CD4-positive, alpha-beta T cell treated with Interleukin-15 for 1 hour (primary cell): ENCODE measurements at places on chromosomes 3 and 15.

DNA sequence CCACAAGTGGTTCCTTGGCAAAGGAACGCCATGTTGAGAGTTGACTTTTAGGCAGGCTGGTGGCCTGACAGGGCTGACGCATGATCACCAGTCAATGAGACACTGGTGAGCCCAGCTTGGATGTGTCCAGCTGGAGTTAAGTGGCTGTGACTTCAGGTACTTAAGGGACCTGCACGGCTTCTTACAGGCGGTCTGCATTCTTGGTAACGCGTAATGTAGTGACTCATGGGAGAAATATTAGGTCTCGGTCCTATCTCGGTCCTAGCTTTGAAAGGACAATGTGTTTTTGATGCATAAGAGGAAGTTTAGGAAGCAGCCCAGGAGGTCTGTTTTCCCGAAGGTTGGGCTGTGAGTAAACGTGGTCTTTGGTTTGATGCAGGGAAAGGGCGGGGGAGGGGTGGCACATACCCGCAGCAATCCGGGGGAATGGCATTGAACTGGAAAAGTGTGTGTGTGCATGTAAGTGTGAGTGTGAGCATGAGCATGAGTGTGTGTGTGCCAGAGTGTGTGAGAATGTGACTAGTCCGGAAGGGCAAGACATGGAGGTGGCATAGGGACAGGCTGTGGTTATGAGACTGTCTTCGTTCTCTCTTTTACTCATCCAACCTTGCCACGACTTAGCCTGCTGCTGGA lies 55.3 kb downstream of the FAM43A start:
- DNase-seq = no peak

DNA sequence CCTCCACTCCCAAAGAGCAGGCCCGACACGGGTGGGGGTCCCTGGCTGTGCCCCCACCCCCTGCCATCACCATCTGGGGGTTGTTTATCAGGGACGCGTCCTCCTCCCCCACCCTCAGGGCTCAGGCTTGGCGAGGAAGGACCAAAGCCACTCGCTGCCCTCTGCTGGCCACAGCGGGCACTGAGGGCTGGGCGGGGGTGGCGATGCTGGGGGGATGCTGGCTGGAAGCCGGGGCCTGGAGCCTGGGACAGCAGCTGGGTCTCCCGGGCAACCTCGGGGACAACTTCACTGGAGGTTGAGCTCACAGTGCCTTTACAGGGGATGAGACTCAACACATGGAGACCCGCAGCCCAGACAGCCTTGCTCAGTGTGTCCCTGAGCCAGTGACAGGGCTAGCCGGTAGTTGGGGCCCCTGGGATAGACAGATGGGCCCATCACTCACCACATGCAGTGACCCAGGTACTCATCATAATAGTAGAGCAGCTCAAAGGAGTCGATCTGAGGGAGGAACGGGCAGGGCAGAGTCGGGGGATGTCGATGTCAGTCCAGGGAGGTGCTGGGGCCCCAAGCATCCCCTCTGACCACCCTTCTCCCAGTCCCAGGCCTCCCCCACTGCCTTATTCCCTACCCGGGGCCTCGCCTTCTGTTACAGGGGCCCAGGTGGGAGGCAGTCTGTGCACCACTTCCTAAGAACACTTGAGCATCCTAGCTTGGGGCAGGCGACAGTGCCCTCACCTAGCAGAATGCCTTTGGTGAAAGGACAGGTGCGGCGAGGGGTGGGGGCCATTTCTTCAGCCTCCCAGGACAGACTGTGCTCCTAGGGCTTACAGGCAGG lies 5.9 kb upstream of the CALML4 start:
- peak; percentile 34 for DNase-seq

GRCh38 chr3:69210068-69210730 lies 87.8 kb upstream of the LMOD3 start:
- DNase-seq = no peak

- no peak for DNase-seq
These were observed 131.7 kb downstream of the CADM2 start for GRCh38 chr3:85090495-85090894.

GRCh38 chr15:73996939-73997338 lies 2.4 kb downstream of the PML start:
- no peak for DNase-seq

- no peak for DNase-seq
These were observed 65.8 kb downstream of the SV2B start for GRCh38 chr15:91165850-91166249.

- no peak for DNase-seq
These were observed 88.3 kb upstream of the COL8A1 start for GRCh38 chr3:99549957-99550603.

DNA sequence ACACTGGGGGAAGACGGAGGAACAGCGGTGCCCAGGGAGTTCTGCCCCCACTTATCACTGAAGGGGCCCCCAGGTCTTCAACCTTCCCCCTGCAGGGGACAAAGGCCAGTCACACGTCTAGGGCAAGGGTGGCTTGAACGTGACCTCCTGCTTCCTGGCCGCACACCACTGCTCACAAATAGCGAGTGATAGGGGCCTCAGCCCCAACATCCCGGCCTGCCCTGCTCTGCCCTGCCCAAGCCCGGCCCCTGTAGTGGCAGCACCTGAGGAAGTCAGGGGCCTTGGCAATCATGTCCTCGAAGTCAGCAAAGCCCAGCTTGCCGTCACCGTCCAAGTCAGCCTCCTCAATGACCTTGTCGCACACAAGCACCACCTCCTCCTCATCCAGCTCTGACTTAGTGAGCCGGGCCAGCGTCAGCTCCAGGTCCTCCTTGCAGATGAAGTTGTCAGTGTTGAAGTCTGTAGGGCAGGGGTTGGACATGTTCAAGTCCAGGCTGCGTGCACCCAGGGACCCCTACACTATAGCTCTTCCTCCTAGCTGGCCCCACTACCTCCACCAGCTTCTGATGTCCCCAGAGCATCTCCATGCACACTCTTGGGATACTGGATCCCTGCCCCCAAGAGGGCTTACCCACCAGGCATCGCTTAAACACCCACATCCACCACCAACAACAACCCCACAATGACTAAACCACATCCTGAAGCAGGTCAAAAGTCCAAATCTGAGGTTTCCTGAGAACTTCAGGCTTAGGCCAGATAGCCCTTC lies 13.3 kb downstream of the SH2D7 start:
- DNase-seq = no peak

- DNase-seq = no peak
These were observed 94.8 kb downstream of the GBE1 start for GRCh38 chr3:81666502-81667121.

DNA sequence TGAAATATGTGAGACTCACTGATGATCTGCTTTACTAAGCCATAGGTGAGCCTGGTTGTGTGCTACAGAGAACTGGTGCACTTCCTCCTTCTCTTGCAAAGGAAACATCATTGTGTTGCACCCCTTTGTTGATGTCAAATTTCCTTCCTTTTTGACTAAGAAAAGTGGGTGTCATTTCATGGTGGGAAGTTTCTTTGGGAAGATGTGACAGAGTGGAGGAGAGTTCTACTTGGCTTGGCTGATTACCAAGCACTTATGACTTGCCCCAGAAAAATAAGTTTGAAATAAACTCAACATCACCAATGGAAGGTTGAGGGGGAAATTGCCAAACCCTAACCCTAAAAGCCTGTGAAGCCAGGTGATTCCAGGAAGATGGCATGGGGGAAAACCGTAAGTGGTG lies 53.5 kb upstream of the KIF23 start:
- no peak for DNase-seq

DNA sequence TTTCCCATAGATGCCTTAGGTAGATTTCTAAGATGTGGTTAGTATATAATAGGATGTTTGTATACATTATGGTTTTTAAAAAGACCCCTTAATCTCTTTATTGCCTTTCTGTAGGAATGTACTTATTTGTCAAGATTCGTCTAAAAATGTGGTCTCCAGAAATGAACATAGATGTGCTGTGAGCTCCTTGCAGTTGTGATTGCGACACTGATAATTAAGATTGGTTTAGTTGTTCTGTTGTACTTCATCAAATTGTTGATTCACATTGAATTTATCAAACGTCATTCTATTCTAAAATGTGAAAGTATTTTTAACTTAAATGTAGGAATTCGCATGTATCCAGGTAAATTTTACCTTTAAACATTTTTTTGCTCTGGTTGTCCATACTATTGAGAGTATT lies 51.2 kb downstream of the CMC1 start:
- no peak for DNase-seq

GRCh38 chr15:39748276-39748675 lies 34.4 kb downstream of the FSIP1 start:
- no peak for DNase-seq
